ENCODE measurements at places on chromosomes 2 and 18.

DNA sequence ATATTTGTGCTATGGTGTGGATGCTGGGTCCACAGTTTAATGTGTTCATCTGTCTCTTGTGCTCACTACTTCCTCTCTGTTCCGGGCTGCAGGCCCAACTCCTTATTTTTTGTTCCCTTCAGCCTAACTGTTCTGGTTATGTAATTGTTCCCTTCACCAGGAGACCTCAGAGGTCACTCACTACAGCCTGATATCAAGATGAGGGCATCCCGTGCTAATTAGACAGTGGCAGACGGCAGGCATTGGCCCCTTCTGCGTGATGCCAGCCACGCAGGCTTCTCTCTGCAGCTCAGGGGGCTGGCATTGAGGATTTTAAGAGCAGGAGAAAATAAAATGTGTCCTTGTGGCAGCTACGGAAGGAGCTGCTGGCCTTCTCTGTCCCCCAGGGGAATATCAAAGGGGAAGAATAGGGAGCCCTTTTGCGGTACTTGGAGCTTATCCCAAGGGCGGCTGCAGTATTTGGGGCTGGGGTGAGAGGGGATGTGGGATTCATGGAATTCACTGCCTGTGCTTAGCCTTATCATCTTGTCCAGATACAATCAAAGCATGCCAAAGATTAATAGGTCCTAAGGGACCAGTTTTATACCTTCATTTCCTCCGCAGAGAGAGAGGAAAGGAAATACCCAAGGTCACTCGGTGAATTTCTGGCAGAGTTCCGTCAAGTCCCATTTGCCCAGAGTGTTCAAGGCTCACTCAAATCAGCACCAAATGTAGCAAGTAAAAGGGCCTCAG lies 53.3 kb upstream of the TRIB2 start:
- DNase-seq: no peak

- no peak for DNase-seq
Measured at GRCh38 chr2:19577723-19578122, 219.3 kb upstream of the OSR1 start.

- no peak for DNase-seq
Measured at GRCh38 chr2:98301469-98301868, 44.8 kb upstream of the CNGA3 start.

- no peak for DNase-seq
Measured at GRCh38 chr2:120390381-120391055, 44.6 kb downstream of the INHBB start.

DNA sequence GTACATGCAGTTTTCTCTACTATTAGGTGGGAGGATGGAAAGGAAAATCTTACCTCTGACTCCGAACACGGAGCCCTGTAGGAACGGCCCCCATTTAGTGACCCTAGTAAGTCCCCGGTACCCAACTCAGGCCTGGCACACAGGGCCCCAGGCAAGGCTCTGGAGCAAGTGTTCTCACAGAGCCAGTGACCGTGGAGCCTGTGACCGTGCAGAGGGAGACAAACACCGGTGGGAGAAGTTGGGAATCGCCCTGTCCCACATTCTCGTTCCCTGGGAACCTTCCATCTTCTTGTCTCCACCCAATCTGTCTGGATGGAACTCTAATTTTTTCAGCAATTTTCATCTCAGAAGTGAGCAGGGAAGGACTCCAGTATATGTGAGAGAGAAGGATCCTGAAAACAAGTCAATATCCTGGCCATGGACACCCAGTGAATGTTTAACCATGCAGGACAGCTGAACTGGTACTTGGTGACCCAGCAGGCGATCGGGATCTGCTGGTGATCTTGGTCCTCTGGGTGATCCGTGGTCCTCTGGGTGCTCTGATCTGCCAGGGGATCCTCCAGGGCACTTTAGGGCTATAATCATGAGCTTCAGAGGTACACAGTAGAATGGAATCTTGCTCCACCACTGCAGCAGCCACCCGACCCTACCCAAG lies 348.6 kb upstream of the ID2 start:
- DNase-seq: no peak

DNA sequence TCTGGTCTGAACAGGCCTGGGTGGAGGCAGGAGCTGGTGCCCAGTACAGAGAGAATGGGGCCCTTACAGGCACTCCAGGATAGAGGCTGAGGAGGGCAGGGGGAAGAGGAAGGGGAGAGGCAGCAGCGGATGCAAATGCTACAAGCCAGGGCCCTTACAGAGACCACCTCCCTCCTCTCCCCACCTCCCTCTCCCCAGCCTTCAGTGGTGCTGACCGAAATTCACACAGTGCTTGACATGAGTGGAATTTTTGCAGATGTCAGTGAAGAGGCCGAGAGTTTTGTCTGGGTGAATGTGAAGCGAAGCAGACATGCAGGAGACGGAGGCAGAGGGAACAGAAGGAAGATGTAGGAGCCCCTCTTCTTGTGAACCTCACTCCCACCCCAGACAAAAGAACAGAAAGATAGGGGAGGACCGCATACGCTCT lies 31.9 kb downstream of the CIB4 start:
- no peak for DNase-seq

- no peak for DNase-seq
Measured at GRCh38 chr2:231866450-231866849, 59.7 kb downstream of the NPPC start.

DNA sequence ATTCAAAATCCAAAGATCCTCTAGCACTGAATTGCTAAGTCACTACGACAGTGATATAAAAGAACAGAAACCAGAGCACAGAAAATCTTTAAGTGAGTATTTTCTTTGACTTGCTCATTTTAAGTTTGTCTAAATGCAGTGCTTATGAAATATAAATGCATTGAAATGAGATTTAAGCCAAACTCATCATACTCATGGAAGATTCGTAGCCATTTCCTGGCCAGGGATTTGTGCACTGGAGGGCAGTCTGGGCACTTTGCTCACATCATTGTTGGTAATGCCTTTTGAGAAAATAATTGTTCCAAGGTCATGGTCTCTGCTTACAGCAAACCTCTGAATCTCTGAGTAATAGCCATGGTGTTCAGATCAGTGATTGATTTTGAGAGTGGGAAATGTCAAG lies 307.7 kb downstream of the ARHGAP15 start:
- DNase-seq: no peak

DNA sequence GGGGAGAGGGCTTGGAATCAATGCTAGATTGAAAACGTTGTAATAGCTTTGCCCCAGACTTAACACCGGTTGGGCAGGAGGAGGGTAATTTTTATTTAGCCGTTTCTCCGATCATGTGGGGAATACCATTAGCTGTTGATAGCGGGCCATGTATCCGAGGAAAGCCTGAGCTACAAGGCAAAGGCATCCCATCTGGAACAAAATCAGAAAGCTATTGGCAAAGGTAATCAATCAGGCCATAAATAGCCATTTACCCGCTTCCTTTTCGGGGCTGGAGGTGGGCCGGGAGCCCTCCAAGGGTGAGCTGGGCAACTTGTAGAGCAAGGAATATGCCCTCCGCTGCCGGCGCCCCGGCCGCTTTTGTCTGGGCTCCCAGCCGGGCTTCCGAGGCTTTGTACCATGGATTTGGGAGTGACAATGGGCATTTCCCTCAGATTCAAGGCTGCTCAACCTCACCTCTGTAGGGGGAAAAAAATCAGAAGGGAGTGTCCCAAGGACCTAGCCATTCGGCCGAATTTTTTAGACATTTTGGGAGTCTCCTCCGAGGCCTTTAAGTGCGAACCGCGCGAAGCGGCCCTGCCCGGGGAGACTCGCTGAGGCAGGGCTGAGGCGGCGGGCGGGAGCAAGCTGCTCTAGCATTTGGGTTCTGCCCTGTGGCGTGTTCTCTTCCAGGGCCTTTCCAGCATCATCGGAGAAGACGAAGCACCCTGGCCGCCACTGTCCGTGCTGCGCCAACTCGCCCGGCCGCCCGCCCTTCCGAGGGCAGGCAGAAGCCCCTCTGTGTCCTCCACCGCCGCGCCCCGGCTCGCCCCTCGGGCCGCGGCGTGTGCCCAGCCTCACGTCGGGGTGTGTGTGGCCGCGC lies 1.1 kb upstream of the HOXD9 start:
- no peak for DNase-seq

DNA sequence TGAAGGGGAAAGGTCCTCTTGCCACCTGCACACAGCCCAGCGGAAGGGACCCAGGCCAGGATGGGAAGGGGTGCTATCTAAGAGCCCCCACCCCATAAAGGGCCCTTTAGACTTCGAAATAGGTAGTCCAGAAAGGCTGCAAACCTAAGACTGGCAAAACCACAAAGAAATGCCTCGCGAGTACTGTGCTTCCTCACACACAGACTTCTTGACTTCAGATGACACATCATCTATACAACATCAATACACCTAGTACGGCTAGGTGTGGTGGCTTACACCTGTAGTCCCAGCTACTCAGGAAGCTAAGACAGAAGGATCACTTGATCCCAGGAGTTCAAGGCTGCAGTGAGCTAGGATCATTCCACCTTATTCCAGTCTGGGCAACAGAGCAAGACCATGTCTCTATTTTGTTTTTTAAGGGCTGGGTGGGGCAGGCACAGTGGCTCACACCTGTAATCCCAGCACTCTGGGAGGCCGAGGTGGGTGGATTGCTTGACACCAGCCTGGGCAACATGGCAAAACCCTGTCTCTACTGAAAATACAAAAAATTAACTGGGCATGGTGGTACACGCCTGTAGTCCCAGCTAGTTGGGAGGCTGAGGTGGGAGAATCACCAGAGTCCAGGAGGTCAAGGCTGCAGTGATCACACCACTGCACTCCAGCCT lies 125.8 kb downstream of the CABLES1 start:
- no peak for DNase-seq

- no peak for DNase-seq
Measured at GRCh38 chr2:241417626-241418025, 61.5 kb downstream of the FARP2 start.

DNA sequence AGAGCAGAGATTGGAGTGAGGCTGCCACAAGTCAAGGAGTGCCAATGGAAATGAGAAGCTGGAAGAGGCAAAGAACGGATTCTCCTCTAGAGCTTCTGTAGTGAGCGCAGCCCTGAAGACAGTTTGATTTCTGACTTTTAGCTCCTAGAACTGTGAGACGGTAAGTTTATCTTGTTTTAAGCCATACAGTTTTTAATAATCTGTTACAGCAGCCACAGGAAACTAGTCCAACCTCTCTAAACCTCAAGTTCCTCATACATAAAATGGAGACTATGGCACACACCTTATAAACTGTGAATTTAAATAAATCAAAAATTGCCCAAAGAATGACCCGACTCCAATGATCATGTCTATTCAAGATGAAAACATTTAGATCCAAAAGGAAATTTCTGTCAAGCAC lies 596.5 kb downstream of the BCL11A start:
- DNase-seq: no peak

DNA sequence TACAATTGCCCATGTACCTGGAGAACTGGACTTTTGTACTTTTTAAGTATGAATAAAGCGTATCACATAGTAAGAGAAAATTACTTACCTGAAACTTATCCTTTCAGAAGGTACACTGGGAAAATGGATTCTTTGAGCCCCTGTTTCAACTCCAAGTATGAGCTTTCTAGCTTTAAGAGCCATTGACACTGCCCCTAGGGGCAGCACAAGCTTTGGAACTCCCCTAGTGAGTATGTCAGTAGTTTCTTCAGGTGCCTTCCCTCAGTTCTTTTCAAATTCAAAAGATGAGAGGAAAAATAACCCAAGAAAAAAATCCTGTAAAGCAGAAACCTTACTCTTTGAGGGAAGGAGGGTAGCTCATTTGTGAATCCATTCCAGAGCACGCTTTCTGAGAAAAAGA lies 124.1 kb downstream of the MEMO1 start:
- DNase-seq: no peak
